ENCODE measurements at places on chromosomes 13 and 19.

DNA sequence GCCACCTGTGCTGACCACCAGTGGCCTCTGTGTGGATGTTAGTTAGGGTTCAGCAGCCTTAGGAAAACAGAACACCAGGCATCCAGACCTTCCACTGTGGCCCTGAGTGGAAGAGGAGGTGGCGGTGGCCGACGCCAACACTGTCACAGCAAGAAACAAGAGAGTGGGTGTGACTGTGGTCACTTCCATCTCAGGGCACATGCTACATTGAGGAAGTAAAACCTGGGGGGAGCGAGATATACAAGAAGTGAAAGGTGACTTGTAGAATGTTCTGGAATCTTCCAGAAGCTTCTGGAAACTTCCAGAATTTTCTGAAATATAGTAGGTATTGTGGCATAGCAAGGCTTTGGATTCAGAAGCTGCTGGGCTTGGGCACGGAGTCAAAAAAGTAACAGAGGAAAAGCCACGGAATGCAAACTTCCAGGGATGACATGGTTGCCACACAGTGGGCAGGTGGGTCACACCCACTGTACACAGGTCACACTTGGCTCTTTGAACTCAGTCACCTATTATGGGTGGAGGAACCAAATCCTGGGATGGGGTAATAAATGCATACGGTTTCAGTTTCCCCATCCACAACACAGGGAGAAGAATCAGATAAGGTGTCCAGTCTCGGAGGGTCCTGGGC is 24.3 kb downstream of the GNG7 start:
- DNase-seq, result no peak

DNA sequence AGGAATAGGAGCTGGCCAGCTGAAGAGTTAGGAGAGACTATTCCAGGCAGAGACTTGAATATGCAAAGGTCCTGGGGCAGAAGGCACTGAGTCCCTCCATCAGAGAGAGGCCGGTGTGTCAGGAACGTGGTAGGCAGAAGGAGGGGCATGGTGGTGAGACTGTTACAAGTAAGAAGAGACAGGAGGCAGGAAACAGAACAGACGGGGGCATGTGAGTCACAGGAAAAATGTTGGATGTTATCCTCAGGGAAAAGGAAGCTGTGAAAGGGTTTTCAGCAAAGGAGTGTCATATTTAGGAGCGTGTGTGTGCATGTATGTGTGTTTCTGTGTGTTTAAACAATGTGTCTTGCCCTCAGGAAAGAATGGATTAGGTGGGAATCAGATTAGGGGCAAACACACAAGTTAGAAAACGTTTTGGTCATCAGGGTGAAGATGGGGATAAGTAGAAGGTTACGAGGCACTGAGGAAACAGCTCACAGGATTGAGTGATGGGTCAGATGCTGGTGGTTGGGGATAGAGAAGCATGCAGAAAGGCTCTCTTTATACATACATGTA is 1.1 kb downstream of the EDDM13 start:
- DNase-seq, result peak; percentile 21

- no peak for DNase-seq
These were observed 3.2 kb downstream of the CCDC122 start for GRCh38 chr13:43876366-43876765.

- no peak for DNase-seq
These were observed 504.5 kb downstream of the FOXO1 start for GRCh38 chr13:40161931-40162330.

DNA sequence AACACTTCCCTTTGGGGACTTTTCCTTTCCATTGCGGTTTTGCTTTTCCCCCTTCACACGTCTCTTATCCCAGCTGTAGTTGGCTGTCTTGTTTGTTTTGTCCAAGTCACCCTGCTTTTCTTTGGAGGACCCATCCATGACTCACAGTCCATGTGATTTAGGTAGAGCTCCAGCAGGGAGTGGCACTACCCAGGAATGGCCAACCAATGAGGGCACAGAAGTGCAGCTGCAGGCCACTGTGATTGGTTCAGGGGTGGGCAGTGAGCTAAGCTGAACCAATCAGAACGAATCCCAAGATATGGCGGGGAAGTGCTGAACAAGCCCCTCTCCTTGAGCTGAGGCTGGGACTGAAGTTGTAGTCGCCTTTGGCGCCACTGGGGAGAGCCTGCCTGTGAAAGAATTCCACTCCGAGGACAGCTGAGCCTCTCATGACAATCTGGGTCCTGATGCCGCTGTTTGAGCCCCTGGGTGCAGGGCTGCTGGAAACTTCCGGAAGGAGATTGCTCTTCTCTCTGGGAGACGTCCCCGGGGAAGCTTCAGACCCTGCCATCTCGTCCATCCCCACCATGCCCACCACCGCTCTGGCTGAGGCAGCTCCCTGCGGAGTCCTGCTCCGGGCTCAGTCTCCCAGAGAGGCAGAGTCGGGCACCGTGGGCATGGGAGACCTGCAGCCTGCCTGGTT is 62.9 kb upstream of the URI1 start:
- DNase-seq, result peak; percentile 76

- DNase-seq, result no peak
These were observed 459 bp upstream of the GRIN2D start for GRCh38 chr19:48392860-48393558.

DNA sequence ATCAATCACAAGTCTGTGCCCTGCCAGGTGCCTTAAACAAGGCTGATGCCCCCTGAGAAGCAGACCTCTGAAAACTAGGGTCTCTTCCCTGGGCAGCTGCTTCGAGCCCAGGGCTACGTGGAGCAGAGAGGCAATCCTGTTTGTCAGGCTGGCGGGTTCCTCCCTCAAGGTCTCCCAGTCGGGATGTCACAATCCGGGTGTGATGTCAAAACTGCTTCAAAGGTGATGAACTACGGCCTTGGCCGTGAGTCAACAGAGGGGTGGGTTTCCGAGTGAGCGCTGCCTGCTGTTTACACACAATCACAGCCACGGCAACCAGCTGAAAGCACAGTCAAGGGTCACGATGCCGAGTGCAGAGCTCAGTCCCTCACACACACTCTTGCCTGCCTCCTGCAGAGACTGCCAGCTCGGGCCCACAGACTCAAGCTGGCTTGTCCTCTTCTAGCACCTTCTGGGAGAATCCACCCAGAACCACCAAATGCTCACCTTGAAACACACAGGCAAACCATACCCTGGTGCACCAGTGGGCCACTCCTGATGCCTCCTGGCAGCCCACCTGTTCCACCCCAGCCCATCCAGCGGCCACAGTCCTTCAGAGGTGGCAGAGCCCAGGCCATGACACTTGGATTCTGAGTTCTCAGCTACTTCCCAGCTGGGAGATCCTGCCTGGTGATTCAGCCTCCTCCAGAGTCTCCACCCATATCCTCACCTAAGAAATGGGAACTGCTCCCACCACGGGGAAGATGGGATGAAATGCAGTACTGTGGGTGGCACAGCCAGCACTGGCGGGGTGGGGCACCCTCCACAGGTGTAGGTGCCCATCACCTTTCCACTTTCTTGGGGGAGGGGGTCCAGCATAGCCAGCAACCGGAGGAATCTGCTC is 6.8 kb downstream of the ELL start:
- no peak for DNase-seq

- DNase-seq, result no peak
These were observed 2218.8 kb downstream of the PCDH9 start for GRCh38 chr13:65011378-65011777.

DNA sequence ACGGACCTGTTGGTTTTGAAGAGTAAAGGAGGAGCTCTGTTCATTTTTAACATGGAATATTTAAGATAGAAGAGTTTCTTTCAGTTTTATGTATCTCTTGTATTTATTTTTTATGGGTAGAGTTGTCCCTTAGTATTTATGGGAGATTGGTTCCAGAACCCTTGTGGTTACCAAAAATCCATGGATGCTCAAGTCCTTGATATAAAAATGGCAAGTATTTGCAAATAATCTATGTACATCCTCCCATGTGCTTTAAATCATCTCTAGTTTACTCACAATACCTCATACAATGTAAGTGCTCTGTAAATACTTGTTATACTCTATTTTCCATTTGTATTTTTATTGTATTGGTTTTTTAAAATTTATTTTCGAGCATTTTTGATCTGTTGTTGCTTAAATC is 63.1 kb downstream of the TM9SF2 start:
- DNase-seq, result no peak

GRCh38 chr19:584240-585001 is 5.3 kb upstream of the HCN2 start:
- DNase-seq, result peak; percentile 52

DNA sequence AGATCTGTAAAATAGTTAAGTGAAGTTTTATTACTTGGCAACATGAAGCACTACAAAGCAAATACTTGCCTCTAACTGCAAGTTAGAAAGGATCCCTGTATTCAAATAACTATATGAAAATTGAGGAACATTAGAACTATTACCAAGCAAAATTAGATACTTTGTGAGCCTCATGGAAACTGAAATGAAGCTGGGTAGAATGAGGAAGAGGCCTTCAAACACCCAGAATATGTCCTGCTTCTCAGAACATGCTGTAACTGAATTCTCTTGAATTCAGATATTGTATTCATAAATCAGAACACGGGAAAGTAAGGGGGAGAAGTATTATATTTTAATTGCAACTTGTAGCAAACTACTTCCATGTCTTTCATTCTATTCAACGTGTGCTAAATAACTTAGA is 947.9 kb downstream of the PCDH17 start:
- DNase-seq, result no peak

- DNase-seq, result peak; percentile 48
These were observed 37.8 kb upstream of the CXCL17 start for GRCh38 chr19:42480335-42481095.

DNA sequence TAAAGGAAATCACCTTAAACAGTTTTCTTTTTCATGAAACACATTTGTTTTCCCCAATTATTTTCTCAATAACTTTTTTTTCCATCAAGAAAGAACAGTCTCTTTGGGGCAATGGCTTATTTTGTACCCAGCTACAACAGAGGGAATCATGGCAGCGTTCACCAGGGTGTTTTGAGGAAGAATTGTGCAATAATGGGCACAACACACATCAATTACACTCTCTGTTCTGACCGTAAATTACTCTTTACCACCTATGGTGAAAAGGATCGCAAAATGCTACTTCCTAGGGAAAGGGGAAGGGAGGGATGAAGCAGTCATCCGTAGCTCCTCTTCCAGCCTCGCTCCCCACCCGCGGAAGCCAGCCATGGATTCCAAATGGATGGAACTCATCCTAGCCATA is 38.6 kb downstream of the TMTC4 start:
- DNase-seq, result no peak

DNA sequence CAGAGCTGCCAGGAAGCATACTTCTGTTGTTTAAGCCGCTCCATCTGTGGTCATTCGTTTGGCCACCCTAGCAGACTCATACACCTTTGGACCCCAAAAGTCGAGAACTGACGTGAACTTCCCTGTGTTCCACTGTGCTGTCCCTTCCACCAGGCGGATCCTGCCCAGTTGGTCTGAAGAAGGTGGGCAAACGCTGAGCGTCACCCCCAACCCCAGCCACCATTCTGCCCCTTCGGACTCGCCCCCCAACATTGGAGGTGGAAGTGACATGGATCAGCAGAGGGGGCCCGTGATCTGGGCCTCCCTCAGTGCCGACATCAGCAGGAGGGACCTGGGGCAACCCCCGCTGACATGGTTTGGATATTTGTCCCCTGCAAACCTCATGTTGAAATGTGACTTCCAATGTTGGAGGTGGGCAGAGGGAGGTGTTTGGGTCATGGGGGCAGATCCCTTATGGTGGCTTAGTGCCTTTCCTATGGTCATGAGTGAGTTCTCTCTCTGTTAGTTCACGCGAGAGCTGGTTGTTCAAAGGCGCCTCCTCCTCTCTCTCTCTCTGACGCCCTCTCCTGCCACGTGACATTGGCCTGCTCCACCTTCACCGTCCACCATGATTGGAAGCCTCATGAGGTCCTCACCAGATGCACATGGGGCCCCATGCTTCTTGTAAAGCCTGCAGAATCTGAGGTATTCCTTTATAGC is 93.6 kb upstream of the ZNF507 start:
- DNase-seq, result no peak

DNA sequence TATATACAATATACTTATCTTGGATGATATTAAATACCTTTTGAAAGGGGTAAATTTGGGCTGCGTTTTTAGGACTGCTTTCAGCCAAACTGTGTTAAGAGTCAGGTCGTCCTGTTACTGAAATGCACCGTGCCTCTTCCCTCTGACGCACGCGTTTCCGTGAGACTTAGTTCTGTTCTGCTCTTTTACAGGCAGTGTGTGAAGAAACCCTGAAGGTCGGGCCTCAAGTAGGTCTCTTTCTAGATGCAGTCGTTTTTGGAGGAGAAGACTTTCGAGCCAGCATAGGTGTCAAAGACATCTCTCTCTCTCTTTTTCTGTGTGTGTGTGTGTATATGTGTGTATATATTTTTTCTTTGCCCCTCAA is 107.0 kb downstream of the ZIC5 start:
- DNase-seq, result no peak

DNA sequence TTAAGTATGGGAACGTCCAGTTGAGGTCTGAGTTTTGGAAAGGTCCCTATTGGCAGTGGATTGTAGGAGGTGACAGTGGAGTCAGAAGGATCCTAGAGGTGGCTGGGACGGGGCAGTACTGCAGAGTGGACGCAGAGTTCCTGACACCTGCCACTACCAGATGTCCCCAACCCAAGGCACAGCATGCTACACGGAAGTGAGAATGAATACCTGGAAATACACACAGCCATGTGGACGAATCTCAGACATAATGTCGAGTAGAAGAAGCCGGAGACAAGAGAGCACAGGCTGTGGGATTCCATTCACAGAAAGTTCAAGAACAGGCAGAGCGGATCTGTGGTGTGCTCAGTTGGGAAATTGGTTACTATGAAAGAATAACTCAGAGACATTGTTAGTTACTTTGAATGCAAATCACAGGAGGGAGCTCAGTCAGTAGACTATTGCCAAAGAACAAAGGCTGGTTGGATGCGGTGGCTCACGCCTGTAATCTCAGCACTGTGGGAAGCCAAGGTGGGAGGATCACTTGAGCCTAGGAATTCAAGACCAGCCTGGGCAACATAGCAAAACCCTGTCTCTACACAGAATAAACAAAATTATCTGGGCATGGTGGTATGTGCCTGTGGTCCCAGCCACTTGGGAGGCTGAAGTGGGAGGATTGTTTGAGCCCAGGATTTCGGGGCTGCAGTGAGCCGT is 37.4 kb downstream of the RYR1 start:
- DNase-seq, result no peak

- DNase-seq, result peak; percentile 5
These were observed 648.0 kb downstream of the DACH1 start for GRCh38 chr13:71218960-71219359.

DNA sequence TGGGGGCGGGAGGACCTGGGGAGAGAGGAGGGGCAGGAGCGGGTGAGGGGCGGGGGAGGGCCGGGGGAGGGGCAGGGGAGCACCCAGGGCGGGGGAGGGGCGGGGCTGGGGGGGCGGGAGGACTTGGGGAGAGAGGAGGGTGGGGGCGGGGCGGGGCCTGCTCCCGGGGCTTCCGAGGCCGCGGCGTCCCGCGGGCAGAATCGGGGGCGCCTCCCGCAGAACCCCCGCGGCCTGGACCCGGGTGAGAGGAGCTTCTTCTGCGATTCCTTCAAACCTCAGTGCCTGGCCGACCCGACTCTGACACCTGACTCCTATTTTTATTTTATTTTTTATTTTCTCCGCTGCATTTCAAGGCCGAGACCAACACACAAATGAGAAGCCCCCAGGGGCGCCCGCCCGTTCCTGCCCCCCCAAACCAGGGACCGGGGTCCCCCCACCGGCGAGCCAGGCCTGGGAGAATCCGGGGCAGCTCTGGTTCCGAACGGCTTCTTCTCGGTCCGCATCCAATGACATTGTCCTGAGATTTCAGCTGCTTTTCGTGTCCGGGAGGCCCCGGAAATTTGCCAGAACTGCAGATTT is 470 bp upstream of the GRTP1 start:
- DNase-seq, result no peak

GRCh38 chr19:17378271-17378670 is 1.1 kb upstream of the PLVAP start:
- no peak for DNase-seq
